Suppressor macrophage treated with lipopolysaccharide for 4 hours (primary cell): ENCODE measurements at places on chromosomes 7 and 10.

DNA sequence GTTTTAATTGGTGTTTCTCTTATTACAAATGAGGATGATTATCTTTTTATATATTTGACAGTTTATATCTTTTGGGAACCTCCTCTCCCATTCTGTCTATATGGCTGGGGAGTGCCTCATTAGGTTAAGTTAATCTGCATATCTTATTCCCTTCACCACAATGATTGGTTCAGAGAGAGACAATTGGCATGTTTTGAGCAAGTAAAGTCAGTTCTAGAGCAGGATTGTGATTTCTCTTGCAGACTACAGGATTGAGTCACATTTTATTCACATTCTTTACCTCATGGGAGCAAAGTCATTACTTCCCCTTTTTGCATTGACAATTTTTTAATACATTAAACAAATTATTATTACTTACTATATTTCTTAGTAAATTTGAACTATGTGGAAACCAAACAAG lies 345.6 kb downstream of the MDFIC start:
- peak; percentile 5 for DNase-seq

DNA sequence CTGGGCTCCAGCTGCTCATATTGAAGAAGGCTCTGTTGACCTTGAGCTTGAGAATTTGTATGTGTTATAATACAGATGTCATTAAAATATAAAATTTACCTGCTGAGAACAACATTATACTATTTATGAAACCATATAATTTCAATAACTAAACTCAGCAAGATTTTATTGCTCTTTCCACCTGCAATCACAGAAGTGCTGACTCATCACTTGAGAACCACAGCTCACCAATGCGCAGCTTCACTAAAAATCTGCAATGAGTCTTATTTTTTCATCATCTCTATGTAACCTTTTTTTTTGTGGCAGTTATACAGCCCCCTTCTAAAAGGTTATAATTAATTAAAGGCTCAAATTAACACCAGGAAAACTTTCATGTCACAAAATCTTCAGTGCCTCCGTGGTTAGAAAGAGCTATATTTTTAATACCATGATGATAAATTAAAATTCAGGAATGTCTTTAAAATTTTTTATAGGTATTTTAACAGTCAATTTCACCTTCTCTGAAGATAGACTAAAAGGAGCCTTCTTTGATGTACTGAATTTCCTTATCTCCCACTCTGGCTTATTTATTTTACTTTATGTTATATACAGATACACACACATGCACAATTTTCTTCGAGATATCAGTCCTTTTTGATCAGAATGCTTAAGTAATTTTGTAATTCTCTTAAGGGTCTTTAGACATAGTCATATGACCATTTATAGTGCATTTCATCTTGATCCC lies 102.7 kb downstream of the EVX1 start:
- DNase-seq: no peak

- peak; percentile 75 for DNase-seq
These were observed 103.0 kb downstream of the MYOF start for GRCh38 chr10:93378997-93379730.

- peak; percentile 52 for DNase-seq
These were observed 6.6 kb downstream of the LEP start for GRCh38 chr7:128247640-128248194.

DNA sequence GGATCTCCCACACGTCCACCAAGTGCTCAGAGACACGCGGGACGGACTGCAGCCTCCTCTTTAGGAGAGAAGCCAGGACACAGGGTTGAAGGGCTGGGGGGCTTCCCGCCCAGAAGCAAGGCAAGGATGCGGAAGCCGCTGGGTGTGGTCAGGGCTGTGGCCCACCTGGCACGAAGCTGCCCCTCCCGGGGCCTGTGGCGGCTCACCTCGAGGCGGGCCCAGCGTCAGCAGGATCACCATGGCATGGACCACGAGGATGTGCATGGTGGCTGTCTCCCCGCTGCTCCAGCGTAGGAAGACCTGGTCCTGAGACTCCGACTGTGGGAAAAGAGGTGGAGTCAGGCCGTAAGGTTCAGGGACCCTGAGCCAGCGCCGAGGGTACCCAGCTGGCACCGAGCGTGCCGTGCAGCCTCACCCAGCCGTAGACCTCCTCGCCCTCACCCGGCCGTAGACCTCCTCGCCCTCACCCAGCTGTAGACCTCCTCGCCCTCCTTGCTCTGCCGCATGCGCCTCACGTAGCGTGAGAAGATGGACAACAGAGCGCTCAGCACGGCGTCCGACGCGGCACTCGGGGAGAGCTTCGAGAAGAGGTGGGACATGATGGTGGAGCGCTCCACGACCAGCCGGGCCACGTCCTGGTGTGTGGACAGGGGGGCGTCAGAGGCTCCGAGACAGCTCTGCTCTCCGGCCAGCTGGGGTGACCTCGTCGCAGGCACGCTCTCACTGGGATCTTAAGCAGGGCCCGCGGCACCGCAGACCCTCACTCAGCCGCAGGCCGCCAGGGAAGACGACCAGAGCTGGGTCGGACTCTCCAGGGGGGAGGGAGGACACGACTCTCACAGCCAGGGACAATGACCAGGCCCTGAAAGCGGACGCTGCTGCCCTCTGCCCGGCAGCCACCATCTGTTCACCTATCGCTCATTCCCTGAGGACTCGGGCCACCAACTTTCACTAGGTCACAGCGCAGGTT lies 20.4 kb downstream of the INTS1 start:
- DNase-seq: no peak

DNA sequence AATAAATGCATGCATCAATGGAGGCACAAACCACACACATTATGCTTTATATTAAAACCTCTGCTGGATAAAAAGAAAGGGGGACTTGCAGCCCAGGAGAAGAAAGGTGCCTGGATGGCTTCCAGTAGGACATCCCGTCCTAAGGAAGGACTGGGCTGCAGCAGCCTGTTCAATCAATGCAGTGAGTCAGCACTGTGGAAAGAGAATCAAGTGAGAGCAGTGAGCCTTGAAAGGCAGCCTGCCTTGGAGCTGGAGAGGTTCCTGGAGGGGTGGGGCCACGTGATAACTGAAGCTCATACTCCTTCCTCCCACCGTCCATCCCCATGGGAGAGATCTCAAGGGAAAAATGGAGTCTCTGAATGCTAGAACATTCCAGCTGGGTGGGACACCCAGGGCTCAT lies 501.2 kb downstream of the ADRA2A start:
- DNase-seq: no peak
